ENCODE measurements at places on chromosomes 2 and 18.

DNA sequence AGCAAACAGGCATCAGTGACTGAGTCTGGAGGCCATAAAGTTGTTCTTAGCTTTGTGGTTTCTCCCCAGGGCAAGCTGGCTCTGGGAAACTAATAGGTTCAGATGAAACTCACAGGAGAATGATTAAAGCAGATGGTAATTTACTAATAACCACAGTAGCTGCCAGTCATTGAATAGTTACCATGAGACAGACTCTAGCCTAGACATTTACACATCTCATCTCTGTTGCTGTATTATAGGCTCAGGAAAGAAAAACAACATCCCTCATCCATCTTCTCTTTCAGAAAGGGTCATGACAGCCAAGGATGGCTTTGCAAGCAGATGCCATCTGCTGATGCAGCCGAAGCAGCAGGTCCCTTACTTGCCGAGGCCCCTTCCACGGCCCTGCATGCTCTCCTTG lies 314.0 kb upstream of the ID2 start:
- no peak for DNase-seq

GRCh38 chr2:19300961-19301360 lies 57.5 kb downstream of the OSR1 start:
- no peak for DNase-seq

DNA sequence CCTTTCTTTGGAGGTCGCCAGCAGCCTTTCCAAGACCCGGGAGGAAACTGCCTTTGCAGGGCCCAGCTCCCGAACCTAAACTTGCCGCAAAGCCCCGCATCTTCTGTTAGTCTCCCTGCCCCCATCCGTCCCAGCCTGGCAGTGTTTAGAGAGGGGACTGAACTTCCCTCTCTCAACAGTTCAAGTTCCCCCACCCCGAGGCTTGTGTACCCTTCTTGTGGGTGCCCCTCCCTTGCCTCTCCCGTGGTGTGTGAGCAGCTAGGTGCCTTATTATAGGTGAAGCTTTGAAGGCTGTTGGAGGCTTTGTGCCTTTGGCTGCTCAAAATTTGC lies 1.4 kb downstream of the LBH start:
- no peak for DNase-seq

GRCh38 chr2:128198656-128199055 lies 107.7 kb downstream of the UGGT1 start:
- DNase-seq: no peak

DNA sequence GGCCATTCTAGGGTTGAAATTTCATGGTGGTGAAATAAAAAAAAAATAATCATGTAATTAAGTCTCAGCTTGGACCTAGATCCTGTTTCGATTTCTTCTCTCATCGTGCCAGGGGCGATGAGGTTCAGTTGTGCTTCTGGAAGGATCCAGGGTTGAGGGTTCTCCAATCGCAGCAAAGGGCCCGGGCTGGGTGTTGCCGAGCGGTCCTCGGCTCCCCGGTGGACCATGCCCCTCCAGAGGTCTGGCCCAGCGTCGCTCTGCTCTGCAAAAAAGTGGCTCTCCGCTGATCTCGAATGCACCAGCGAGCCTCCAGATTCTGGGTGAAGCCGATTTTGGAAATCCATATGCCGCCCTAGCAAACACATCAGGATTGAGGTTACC lies 39.0 kb downstream of the EN1 start:
- no peak for DNase-seq

DNA sequence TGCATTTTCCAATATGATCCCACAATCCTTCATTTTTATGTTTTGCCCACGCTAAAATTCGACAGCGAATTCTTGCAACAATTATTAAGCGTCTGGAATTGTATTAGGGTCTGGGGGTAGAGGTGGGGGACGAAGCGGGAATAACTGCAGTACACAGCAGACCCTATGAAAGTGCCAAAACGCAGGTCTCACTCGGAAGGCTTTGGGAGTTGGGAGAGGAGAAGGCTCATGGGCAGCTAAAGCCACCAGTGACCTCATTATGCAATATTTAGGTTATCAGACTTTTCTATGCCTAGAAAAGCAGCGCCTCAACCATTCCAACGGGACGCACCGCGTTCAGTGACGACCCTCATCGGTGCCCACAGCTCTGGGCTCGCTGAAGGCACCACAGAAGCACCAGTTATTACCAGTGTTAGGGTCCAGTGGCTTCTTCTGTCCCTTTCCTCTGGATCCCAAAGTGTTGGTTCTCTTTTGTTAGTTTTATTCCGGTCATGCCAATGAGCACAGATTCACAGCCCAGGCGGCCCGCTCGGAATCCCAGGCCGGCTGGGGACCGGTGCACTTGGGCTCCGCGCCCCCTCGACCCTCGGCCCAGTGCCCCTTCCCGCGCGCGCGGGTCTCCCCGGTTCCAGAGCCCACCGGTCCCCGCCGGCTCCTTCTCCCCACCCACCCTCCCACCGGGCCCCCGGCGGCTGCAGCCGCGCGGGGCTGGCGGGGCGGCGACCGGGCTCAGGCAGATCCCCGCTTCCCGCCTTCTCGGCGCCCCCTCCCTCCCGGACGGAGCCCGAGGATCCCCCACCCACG lies 737 bp upstream of the MAPK4 start:
- no peak for DNase-seq

DNA sequence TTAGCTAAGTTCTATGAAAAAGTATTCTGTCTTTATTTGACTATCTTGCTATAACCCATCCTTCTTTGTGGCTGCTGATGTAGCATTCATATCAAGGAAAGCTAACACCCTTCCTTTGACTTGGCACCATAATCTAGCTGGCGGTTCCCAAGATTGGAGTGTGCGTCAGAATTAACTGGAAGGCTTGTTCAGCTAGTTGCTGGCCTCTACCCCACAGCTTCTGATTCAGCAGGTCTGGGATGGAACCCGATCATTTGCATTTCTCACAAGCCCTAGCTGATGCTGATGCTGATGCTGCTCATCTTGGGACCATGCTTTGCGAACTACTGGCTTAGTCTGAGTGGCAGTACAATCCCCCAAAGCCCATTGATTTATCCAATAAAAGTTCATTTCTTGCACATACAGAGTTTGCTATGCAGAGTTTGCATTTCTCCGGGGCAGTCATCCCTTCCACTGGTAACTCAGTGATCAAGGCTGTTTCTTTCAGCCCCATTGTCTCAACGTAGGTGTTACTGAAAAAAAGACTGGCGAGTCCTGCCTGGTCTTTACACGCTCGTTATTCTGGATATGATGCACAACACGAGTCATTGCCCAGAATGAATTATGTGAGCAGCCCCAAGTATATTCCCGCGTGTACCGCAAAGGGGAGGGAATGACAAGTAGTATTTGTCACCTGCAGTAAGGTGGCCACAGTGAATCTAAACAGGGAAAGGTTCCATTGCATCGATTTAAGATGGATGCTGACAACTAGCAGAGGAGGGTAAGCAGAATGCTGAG lies 96.5 kb downstream of the ZNF532 start:
- DNase-seq: no peak

DNA sequence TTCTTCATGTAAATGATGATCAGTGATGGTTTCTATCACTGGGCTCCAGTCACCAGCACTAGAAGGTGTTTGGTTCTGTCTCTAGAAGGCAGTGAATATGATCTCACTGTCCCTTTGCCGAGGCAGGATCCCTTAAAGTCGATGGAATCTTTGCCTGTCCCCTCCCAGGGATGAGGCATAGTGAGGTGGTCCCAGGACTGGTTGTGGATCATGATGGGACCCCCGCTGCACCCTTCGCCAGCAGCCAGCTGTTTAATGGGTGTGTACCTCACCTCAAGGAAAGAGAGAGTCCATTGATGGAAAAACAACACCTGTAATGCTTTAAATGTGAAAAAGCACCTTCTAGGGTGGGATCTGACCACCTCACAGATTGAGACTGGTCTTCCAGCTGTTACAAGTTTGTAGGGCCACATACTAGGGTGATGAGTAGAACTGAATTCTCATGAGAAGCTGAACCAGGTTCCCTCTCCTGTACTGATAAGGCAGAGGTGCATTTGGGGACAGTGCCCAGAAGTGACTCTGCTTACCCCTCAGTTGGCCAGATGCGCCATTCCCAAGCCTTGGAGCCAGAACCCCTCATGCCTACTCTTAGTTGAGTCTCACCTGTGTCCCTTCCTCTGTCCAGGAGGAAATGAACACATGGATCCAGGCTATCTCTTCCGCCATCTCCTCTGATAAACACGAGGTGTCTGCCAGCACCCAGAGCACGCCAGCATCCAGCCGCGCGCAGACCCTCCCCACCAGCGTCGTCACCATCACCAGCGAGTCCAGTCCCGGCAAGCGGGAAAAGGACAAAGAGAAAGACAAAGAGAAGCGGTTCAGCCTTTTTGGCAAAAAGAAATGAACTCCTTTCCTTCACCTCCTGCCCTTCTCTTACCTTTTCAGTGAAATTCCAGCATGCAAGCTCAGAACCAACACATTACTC lies 55.5 kb upstream of the EML6 start:
- no peak for DNase-seq

GRCh38 chr2:197028230-197028629 lies 101.7 kb upstream of the PGAP1 start:
- no peak for DNase-seq

DNA sequence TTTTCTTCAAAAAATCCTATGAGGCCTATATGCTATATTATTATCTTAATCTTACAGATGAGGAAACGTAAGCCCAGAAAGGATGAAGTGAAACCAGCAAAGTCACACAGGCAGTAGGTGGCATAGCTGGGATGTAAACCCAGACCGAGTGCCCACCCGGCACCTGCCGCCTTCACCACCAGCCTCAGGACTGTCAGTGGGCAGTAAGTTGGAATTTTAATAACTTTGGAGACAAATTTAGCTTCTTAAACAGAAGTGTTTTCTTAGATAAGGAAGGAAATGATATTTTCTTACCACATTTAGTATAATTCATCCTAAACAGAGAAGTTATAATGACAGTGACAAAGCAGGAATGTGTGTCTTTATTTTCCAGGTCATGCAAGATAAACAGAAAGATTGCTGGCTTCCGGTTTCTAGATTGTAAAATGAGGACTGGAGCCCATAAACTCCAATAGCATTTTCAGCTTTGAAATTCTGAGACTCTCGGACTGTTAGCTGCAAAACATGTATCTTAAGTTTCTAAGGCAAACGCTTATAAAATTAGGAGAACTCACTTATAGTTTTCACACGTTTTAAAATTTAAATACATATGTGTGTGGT lies 59.3 kb downstream of the CD8B2 start:
- DNase-seq: no peak
